Activated naive CD8-positive, alpha-beta T cell treated with anti-CD3 and anti-CD28 coated beads, Interleukin-2, amount 10 ng/mL, durations not matched to agents 7 days and 5 days (primary cell): ENCODE measurements at places on chromosomes 4 and X. TPM values are rescaled to one million over a fixed set of nuclear protein-coding genes. Genes with fewer than 3 reads are reported as not detected.

DNA sequence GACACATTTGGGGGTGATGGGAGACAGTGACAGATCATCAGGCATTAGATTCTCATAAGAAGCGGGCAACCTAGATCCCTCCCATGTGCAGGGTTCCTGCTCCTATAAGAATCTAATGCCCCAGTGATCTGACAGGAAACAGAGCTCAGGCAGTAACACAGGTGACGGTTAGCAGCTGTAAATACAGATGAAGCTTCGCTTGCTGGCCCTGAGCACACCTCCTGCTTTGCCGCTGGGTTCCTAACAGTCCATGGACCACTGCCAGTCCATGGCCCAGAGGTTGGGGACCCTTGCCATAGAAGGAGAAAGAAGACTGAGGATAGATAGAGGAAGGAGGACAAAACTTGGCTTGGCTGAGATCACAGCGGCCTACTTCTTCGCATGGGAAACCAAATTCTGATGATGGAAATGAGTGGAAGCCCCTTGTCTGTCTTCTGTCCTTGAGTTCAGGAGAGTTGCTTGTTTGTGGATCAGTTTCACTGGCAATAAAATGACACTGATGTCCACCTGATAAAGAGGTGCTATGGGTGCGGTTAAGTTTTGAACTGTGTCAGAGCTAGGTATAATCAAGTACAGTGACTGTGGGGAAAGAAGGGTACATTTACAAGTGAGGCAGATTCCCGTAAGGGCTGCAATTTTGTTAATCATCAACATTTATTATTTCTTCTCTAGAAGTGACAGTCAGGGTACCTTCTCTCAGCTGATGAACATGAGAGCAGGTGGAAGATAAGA lies 1.7 kb upstream of the TIFA start:
- DNase-seq = no peak

The STARD8 gene
- 0.86 TPM for total RNA-seq

DNA sequence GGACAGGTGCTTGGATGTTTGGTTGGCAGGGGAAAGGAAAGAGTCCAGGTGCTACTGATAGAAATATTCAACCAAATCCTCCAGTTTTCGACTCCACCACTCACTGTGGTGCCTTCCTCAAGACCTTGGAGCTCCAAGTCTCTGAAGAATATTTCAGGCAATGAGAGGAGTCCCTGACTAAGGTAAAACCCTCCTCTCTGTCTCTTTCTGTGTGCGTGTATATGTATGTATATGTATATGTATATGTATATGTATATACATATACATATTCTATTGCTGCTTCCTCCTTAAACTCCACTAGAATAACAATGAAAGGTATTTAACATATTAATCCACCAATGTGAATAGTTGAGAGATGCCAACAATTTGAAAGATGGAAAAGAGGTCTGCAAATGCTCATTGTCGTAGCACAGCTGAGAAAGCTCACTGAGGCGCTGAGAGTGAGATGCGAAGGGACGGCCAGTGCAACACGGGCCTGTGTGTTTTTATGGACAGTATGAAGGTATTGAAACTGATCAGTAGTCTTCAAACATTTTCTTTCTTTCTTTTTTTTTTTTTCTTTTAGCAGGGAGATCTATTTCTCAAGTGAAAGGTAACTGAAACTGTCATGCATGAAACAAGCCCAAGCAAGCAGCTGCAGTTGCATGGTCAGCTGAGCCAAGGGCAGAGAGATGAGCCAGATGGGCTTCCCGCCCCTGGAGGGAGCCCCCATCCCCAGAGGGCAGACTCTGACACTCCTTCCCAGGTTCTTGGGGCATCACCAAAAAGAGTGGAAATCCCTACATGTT lies 41.1 kb upstream of the HS3ST1 start:
- no peak for DNase-seq

DNA sequence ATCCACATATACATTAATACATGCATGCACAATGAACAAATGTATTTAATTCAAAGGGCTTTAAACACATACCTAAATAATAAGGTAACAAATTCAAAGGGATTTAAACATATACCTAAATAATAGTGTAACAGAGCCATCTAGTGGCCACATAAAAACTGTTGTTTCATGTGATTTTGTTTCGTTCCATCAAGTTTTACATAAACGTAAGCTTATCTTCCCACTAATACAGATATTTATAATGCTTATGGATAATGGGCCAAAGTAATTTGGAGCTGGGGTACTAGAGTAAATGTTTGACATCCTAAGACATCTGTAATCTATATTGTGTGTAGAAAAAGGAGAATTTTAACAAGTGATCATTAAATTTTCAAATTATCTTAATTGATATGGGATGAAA lies 82.3 kb downstream of the PRSS12 start:
- no peak for DNase-seq

DNA sequence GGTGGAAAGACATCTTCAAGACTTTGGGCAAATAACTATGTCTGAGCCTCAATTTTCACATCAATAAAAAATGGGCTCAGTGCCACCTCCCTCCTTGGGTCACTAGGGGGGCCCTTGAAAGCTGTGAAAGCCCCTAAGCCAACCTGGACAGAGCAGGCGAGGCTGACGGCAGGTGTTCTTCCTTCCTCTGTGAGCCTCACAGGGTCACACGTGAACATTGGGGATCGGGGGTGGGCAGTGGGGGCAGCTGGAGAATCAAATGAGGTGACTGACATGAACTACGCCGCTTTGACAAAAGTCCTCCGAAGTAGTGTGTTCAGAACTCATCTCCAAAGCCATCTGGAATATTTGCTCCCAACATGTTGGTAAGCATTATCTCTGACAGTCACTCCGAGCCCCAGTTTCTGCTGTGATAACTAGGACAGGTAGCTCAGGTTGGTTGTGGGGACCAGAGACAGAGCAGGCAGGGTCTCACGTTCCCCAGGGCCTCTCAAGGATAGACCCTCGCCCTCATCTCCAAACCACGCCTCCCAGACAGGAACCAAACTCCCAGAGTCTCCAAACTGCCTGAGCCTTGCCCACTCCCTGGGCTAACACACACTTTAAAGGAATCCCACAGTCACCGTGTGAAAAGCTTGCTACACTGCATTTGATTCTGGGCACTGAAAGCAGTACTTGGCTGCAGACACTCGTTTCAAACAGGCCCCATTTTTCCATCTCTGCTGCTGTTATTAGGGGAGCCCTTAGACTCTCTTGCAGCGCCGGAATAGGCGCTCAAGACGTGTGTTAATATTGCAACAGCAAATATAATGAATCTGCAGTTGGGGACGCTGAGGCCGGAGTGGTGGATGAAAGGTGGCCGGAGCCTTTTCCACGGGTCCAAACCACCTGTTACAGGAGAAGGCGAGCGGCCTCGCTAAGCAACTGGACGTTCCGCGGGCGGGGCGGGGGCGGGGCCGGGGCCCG lies 717 bp upstream of the WFS1 start:
- no peak for DNase-seq

The SERTM2 gene
- total RNA-seq = not detected
